ENCODE measurements at places on chromosomes 16 and 17.

DNA sequence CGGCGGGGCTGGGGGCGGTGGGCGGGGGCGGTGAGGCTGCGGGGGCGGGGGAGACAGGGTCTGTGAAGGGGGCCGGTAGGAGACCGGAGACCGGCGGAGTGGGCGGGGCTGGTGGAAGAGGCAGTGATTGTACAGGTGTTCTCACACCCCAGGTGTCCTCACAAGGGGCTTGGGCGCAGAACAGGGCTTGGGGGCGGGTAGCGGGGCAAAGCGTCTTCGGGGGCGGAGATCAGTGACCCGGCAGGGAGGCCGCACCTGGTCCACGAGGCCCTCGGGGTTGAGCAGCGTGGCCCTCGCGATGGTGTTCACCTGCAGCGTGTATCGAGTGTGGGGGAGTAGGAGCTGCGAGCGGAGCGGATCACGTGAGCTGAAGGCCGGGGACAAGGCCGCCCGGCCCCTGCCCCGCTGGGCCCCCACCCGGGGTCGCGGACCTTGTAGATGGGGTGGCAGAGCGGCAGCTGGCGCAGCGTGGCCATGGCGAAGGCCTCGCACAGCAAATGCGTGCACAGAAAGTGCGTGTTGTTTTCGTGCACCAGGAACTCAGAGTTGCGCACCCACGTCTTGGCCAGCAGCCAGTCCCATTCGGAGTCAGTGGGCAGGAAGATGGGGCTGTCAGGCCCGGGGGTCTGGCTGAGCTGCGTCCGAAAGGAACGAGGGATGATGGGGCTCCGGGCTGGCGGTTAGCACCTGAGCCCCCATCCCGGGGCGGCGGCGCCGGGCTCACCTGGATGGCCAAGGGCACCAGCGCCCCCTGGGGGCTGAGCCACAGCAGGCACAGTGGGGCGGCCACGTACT is 8.5 kb downstream of the ALOXE3 start:
- no peak for DNase-seq

- DNase-seq: no peak
These were observed 125.1 kb downstream of the SLC39A11 start for GRCh38 chr17:72967277-72967970.

- DNase-seq: no peak
These were observed 42.4 kb upstream of the CRISPLD2 start for GRCh38 chr16:84777435-84777834.

DNA sequence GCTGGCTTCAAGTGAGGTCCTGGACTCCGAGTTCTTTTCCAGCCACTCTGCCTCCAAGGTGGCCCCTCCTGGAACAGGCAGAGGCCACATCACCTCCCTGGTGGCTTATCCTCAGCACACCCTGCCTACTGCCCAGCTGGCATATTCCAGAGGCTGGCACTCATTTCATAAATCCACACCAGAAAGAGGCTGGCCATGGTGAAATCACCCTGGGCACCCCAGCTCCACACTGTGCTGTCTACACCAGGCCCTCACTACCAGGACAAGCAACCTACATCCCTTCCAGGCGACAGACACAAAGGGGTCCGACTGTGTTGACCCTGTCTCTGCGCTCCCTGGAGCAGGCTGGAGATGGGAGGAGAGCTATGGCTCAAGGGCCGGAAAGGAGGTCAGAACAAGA is 100.2 kb downstream of the C16orf78 start:
- no peak for DNase-seq

DNA sequence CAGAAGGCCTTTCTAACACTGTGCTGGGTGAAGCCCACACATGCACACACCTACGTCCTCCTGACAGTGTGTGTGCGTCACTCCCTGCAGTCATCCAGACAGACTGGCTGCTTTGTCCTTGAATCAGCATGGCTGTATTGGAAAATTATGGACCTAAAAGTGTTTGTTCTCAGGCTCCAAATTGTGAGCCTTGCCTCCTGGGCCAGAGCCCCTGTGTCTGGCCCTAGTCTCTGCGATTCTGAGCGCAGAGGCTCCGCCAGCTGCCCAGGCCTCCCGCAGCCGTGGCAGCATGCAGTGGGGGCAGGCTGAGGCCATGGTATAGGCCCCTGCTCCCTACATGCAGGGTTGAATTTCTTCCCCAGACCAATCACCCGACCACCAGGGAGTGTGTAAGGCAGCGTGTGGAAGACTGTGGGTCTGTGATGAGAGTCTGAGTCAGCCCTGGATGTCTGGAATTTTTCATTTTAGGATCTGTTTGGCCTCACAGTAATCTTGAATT is 166.9 kb downstream of the LGALS9B start:
- no peak for DNase-seq

GRCh38 chr17:76577876-76578275 is 7.8 kb downstream of the ST6GALNAC2 start:
- no peak for DNase-seq

DNA sequence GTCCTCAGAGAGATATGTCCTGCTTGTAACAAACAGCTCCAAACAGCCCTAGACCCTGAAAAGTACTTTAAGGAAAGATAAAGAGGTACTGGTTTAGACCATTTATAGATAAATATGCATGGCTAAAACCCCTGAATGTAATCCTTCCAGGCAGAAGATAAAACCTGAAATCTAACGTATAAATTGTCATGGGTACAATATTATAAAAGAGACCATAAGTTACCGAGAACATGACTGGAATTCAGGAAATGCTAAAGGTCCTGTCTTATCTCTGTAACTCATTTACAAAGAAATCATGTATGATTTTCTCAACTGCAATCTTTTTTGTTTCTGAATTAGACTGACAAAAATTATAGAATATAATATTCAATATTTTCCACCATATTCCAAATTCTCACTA is 9.2 kb upstream of the KANSL1 start:
- no peak for DNase-seq

GRCh38 chr17:4175921-4176807 is 33.2 kb downstream of the CYB5D2 start:
- DNase-seq: no peak

DNA sequence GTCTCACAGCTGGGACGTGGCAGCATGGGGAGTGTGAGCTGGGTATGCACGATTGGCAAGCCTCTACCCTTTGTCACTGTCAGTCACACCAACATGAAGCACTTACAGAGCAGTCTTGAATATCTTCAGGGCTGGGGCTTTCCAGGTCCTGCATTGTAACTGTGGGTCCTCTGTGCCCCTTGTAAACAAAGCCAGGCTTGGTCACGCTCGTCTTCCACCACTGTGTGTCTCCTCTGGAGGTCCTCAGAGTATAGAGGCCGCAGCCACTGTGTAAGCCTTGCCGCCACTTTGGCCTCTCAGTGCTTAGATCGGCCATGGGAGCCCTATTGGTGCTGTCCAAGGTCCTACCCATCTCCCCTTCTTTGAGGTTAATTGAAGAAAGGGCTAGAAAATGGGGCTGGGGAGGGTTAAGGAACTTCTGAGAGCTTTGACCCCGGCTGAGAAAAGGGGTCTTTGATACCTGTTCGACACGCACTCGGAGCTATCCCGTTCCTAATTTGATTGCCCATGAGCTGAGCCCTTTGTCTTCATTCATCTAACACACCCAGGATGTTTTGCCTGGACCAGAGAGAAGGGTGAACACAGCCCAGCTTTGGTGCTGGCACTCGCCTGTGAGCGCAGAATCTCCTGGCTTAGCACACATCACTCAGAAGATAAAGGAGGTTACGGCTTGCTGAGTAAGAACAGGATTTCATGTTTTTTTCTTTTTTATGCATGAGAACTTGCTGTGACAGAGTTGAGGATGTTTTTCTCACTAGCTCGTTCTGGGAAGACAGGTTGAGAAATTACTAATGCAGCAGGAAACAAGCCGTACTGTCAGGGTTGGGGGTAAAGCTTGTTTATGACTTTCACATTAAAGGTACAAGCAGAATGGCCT is 267.9 kb downstream of the CPPED1 start:
- DNase-seq: no peak

- no peak for DNase-seq
These were observed 225.7 kb downstream of the C16orf78 start for GRCh38 chr16:49599281-49599680.

DNA sequence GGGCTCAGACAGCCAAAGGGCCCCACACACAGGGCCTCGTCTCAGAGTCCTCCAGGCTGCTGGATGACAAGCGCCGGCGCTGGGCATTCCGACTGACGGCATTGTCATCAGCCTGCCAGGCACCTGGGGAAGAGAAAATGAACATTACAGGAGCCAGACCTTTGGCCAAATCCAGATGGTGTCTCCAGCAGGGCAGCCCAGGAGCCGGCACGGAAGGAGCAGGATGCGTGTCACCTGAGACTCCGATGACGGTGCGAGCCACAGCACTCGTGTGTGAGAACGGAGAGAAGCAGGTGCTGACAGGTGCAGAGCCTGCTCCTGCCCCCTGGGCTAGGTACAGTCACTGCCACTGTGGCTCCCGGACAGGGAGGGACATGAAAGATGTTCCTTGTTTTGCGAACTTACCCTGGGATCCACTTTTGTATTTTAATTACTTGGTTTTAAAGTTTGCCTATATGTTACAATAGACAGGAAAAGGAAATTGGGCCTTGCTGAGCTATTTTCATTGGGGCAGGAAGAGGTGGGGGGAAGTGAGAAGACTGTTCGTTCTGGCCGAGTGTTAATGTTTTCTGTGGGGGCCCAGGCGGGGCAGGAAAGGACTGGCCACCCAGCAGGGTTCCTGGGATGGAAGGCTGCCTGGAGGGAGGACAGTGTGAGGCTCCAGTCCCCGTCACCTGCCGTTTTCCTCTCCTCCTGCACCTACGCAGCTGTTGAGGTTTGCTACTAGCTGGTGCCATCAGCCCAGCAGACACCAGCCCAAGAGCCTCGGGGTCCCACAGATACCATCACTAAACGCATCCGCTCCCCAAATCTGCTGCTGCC is 4.4 kb upstream of the FOXJ1 start:
- no peak for DNase-seq

- DNase-seq: no peak
These were observed 38.1 kb downstream of the CDRT15 start for GRCh38 chr17:14198575-14198974.

GRCh38 chr17:49783071-49783715 is 5.3 kb upstream of the KAT7 start:
- DNase-seq: no peak

GRCh38 chr16:75703306-75703705 is 2.0 kb upstream of the DUXB start:
- no peak for DNase-seq

DNA sequence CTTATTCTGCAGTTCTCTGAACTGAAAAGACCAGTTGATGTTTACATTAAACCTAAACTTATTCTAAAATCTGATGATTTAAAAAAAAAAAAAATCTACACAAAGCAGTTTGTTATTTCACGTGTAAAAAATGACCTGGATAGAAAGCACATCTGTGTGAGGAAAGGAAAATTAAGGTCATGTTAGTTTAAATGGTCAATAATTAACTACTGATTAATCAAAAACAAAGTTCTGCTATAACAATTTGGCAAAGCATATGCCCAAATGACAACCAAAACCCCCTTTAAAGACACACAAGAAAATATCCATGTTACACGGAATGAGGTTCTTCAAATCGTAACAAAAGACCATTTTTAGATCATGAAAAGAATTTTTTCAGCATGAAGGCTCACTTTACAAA is 30.4 kb downstream of the CACNG1 start:
- DNase-seq: no peak

DNA sequence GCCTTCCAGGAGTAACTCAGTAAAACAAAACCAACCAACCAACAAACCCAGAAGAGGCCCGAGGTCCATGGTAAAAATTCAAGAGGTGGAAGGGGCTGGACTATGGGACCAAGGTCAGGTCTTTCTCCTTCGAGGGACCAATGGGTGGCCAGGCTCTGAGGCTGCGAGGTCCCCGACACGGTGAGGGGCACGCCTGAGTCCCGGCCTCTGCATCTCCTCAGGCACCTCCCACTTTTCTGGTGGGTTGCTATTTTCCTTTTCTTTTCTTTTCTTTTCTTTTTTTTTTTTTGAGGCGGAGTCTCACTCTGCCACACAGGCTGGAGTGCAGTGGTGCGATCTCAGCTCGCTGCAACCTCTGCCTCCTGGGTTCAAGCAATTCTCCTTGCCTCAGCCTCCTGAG is 18.0 kb downstream of the CD7 start:
- DNase-seq: no peak
